ENCODE measurements at places on chromosomes 11 and 22. TPM values are rescaled to one million over a fixed set of nuclear protein-coding genes. Genes with fewer than 3 reads are reported as not detected.

Gene JHY
- not detected for total RNA-seq

Gene OR8A1
- not detected for total RNA-seq

Gene SLC35F2
- total RNA-seq, result 135 TPM

Gene FLRT1
- not detected for total RNA-seq

Gene DGAT2
- total RNA-seq, result 1.9 TPM

Gene ZNF280A
- total RNA-seq, result not detected

Gene CD3G
- total RNA-seq, result 158 TPM

Gene TSPAN32
- not detected for total RNA-seq

Gene LMO2
- total RNA-seq, result 0.34 TPM

Gene MS4A6A
- not detected for total RNA-seq

Gene OR52E8
- not detected for total RNA-seq

Gene ANO1
- total RNA-seq, result not detected

Gene LARGE2
- 9.5 TPM for total RNA-seq

Gene LSP1
- total RNA-seq, result 46.9 TPM

Gene RPS6KA4
- 38.4 TPM for total RNA-seq

Gene FGF3
- total RNA-seq, result not detected

Gene YAP1
- total RNA-seq, result 0.14 TPM

Gene IL18
- not detected for total RNA-seq

Gene MMP12
- total RNA-seq, result not detected

All from Karpas-422 (cell line).